Left renal cortex interstitium (tissue), 4 donors: ENCODE measurements at places on chromosomes 6 and 20.
A peak's percentile ranks its signal among the peaks of the same experiment; 100 is the strongest.

GRCh38 chr20:2596673-2597279, 55.7 kb upstream of the NOP56 start:
- DNase-seq: no peak

DNA sequence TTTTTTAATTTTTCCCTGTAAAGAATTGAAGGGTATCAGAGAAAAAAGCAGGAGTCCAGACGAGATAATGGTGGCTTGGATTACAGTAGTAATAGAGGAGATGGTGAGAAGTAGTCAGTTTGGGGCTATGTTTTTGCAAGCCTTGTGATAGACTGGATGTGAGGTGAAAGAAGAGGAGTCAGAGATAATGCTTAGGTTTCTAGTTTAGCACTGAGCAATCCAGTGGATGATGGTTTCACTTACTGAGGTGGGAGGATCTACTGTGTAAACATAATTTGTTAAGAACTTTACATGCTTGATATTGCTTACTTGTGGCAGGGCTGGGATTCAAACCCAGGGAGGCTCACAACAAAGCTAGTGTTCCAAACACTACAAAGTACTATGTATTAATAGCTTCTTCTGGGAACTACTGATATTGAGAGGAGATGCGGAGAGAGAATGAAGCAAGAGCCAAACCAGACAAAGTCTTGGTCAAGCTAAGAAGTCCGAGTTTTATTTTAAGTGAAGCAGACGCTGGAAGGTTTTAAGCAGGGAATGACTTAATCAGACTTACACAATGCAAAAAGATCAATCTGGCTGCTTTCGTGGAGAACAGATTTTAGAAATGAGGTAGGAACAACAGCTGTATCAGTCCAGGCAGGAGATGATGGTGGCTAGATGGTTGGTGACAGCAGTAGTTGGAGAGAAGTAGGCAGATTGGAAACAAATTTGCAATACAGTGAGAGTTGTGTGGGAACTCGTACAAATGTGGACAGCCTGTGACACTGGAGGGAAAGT, 58.0 kb downstream of the ZFAND3 start:
- DNase-seq: no peak

DNA sequence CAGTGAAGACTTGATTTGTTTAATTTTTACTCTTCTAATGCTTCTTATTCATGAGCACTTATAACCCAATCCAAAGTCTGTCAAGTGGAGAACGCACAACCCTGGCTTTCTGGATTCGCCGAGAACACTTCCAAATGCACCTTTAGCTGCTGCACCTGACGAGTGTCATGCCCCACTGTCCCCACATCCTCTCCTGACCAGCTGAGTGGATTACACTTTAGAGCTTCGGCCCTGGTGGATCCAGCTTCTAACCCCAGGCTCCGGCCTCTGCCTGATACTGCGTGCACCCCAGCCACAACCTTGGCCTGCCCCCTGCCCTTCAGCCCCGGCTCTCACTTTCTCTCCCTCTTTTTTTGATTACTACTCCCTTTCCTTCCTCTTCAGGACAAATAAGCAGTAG, 258.8 kb downstream of the TMEM242 start:
- no peak for DNase-seq

- DNase-seq: no peak
Measured at GRCh38 chr6:25401711-25402110, 122.5 kb downstream of the CARMIL1 start.

- DNase-seq: no peak
Measured at GRCh38 chr20:40294175-40294574, 394.9 kb downstream of the MAFB start.

DNA sequence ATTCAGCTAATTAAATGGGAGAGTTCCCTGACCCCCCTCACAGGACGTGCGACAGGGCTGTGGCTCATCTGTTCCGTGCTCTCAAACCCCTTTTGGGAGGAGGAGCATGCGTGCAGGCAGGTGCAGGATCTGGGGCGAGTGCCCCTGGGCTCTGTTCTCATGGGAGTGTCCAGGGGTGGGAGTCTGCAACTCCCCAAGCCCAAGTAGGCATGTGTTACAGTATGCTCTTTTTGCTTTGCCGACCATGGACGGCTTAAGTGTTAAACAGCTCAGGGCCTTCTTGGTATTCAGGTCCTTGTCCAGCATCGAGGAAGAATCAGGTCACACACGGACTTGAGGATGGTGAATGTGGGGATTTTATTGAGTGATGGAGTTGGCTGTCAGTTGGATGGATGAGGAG, 101.6 kb downstream of the NCOA3 start:
- DNase-seq: no peak

DNA sequence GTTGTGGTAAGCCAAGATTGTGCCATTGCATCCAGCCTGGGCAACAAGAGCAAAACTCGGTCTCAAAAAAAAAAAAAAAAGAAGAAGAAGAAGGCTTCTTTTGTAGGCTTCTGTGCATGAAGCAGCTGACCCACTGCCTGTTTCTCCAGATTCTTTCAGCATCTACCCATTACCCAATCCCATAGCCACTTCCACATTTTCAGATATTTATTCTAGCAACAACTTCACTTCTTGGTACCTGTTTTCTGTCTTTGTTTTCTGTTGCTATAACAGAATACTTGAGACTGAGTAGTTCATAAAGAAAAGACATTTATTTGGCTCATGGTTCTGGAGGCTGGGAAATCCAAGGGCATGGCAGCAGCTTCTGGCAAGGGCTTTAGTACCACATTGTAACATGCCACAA, 95.3 kb upstream of the SGK1 start:
- no peak for DNase-seq

- DNase-seq: no peak
Measured at GRCh38 chr20:48635791-48636267, 192.0 kb downstream of the PREX1 start.

DNA sequence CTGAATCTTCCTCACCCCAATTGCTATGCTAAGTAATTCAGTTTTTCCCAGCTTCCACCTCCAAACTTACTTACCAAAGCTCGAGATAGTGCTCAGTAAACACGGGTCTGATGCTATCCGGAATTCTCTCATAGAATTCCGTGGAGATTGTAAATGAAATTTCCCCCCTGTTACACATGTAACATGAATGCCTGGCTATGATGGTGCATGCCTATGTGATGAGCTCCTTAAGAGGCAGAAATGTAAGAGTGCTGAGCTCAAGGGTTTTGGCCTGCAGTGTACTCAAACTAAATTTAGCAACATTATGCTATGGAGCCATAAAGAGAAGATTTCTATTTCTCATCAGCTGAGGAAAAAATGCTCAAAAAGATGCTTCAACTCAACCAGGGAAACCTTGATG, 133.4 kb upstream of the FUT9 start:
- no peak for DNase-seq

GRCh38 chr6:133787859-133788505, 100.9 kb upstream of the TCF21 start:
- no peak for DNase-seq

- no peak for DNase-seq
Measured at GRCh38 chr6:84344005-84344404, 116.6 kb upstream of the CEP162 start.

GRCh38 chr20:31638317-31638716, 605 bp downstream of the COX4I2 start:
- no peak for DNase-seq

GRCh38 chr6:163254341-163254835, 160.1 kb upstream of the QKI start:
- no peak for DNase-seq

GRCh38 chr6:37025621-37026466, 20.4 kb downstream of the FGD2 start:
- no peak for DNase-seq

- peak; percentile 9 for DNase-seq
Measured at GRCh38 chr6:170584954-170585498, 589 bp upstream of the PDCD2 start.

DNA sequence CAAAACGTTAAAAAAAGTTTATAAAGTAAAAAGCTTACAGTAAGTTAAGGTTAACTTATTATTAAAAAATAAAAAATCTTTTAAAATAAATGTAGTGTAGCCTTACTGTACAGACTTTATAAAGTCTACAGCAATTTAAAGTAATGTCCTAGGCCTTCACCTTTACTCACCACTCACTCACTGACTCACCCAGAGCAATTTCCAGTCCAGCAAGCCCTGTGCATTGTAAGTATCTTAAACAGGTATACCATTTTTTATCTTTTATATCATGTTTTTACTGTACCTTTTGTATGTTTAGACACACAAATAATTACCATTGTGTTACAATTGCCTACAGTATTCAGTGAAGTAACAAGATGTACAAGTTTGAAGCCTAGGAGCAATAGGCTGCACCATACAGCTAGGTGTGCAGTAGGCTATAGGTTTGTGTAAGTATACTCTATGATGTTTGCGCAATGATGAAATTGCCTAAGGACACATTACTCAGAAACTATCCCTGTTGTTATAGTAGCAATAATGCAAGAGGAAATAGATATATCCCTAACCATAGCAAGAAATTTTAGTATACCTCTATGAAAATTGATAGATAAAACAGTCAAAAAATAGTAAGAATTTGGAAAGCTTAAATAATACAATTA, 39.5 kb downstream of the FBXO5 start:
- no peak for DNase-seq

DNA sequence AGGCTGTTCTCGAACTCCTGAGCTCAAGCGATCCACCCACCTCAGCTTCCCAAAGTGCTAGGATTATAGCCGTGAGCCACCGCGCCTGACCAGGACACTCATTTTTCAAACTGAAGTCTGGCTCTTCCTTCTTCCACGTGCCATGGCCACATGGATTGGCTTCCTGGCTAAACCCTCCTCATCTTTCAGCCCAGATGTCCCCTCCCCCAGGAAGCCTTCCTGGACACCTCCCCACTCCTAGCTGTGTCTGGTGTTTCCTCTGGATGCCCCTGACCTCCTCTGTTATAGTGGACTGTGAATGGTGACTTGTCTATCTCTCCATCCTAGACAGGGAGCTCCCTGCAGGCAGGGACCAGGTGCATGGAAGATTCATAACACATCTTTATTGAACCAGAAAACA, 57.2 kb downstream of the RIPOR3 start:
- no peak for DNase-seq

- DNase-seq: no peak
Measured at GRCh38 chr6:15792842-15793241, 130.0 kb upstream of the DTNBP1 start.

DNA sequence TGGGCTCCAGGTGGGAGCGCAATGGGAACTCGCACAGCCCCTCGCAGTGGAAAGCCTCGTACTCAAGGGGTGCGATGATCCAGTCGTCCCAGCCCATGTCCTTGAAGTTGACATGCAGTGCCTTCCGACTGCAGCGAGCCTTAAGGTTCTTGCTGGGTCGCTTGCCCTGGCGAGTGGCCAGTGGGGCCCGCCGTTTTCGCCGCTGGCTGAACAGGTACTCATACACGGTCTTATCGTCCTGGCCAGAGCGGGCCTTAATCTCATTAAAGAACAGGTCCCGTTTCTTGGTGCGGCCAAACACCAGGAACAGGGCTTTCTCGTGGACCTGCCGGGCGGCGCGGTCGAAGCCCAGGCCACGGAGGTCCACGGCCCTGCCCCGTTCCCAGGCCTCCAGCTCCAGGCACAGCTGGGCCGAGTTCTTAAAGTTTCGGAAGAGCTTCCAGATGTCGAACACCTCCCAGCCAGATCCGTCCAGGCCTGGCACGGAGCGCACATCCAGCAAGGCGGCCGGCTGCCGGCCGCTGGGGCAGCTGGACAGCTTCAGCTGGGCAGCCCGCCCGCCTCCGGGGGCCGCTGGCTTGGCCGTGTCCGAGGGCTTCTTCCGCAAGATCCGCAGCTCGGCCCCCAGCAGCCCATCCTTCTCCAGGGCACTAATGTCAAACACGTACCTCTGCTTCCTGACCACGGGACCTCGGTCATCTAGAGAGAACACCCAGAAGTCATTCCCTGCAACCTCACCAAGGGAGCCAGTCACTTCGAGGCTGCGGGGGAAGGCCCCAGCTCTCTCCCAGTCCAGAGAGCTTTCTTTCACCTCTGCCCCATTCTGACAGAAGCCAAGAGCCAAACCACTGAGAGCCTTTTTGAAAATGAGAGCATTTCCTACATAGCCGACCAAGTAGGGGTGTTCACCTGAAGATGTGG, 3.7 kb downstream of the GDF5 start:
- DNase-seq: no peak

DNA sequence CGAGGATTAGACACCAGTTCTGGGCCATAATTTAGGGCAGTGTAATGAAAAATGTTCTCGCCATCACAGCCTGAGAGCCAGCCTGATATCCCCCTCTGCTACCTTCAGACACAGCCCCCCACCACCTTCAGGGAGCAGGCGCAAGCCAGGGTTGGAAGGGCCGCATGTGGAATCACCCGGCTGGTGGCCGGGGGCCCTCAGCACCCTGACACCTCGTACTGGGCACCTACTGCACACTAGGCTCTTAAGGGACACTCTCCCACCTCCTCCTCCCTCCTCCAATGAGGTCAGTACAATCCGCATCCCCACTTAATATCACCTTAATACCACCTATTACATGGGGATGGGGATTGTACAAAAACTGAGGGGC, 55.5 kb downstream of the BMP7 start:
- no peak for DNase-seq

DNA sequence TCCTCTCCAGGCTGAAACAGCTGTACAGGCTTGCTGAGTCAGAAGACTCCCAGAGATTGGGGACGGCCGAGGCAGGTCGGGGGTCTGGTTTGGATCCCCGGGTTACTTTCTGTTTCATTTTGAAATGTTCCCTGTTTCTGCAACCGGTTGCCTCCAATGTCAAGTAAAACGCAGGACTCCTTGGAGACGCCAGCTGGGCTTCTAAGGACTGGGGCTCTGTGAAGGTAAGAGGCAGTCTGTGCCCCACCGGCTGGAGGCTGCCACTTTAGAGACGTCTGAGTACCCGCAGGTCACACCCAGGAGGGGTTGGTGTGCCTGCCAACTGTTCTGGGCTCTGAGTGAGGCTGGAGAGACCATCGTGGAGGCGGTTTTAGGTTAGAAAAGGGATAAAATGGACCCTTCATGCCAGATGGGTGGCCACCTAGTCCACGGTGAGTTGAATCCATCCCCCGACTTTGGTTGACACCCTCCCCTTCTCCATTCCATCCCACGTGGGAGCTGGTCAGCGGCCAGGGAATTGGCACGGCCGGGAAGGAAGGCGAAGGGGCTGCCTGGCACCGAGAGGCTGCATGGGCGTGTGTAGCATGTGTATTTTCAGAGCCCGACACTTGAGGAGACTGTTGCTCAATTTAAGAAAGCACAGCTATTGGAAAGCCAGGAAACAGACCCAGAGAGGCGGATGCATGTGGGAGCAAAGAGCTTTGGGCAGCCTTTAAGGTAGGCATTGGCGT, 240.9 kb downstream of the PHACTR1 start:
- DNase-seq: no peak

DNA sequence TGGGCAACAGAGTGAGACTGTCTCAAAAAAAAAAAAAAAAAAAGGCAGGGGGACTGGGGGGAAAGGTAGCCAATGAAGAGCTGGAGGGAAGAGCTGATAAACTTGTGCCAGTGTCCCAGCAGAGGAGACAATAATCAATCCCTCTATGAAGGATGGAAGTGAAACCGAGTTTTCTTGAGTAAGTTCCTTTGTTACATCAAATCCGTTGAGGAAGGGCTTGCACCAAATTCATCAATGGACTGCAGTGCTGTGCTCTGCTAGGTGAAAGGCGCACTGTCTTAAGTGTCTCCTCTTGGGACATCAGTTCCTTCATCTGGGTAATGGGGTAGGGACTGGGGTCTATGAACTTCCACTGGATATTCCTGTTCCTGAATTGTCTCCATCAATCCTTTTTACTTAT, 3.0 kb upstream of the CRIP3 start:
- DNase-seq: no peak
